ENCODE measurements at places on chromosomes 12 and 14. TPM values are rescaled to one million over a fixed set of nuclear protein-coding genes. Genes with fewer than 3 reads are reported as not detected.

GRCh38 chr14:60090864-60091519 lies 731 bp upstream of the PCNX4 start:
- peak; percentile 53 for DNase-seq

GRCh38 chr14:57871459-57872080 lies 5.7 kb upstream of the SLC35F4 start:
- DNase-seq: peak; percentile 5

GRCh38 chr12:94795520-94795919 lies 145.2 kb upstream of the TMCC3 start:
- DNase-seq: no peak

DNA sequence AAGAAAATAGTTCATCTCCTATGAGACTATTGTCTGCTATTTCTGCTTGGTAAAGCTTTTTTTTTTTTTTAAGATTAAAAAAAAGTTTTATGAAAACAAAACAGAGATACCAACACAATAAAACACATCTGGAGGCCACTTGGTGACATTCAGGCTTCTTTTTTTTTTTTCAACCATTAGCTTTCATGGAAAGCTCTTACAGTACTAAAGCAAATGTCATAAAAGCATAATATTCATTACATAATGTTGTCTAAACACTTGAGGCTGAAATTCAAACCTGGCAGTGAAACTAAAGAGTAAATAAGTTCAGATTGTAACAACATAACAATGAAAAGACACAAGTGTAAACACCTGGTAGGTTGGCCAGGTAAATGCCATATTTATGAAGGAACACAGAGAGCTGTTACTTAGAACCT lies 14.7 kb downstream of the PRICKLE1 start:
- DNase-seq: no peak

DNA sequence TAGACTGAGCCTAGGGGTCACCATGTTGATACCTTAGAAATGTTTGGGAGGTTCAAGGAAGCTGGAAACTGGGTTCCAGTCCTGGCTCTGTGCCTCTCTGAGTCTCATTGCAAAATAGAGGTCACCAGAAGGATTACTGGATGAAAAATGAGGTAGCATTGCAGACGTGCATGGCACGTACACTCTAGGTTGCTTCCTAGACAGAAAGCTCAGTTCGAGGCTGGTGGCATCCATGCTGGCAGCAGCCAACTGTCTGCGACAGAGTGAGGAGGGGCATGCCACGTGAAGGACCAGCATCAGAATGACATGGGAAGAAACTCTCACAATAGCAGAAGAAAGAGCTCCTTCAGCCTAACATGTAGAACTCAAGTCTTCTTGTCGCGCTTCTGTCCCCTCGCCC lies 4.6 kb upstream of the CYP46A1 start:
- DNase-seq: no peak

The HCAR2 gene
- not detected for total RNA-seq

Measured in CD4-positive, CD25-positive, alpha-beta regulatory T cell (primary cell).